Endodermal cell (in vitro differentiated cells): ENCODE measurements at places on chromosomes 3 and 15. TPM values are rescaled to one million over a fixed set of nuclear protein-coding genes. Genes with fewer than 3 reads are reported as not detected.

DNA sequence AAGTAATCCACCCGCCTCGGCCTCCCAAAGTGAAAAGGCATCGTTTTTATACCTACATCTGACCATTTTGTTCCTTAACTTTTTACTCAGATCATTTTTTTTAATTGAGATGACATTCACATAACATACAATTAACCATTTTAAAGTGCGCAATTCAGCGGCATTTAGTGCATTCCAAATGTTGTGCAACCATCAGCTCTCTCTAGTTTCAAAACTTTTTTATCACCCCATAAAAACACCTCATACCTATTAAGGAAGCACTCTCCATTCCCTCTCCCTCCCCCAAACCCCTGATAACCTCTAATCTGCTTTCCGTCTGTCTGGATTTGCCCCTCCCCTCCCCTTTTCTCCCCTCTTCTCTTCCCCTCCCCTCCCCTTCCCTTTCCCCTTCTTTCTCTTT is 310.1 kb downstream of the UACA start:
- H3K27me3 ChIP-seq: peaks cover 19% of the 10 kb centered on the region
- H3K36me3 ChIP-seq: no peaks in the 10 kb centered on the region
- peaks cover 12% of the 10 kb centered on the region for H3K4me1 ChIP-seq
- no peak overlapping the region for H3K4me3 ChIP-seq

DNA sequence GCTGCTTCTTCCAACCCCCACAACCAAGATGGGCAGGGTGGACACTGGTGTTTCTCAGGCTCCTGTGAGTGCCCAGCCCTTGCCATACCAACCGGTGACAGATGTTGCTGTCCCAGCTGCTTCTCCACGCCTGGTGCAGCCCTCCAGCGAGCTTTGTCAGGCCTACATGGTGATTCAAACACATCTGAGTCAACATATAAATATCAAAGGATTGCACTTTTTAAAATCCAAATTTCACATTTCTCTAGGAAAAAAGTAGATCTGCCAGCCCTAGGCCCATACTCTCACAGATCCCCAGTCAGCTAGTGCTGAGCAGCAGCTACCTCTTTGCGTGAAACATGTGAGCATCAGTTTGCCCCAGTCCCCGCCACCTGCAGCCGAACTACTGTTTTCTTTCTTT is 52.7 kb downstream of the RPN1 start:
- no peaks in the 10 kb centered on the region for H3K27me3 ChIP-seq
- H3K27ac ChIP-seq: no peak overlapping the region
- no peak for DNase-seq
- H3K4me1 ChIP-seq: no peaks in the 10 kb centered on the region
- no peak overlapping the region for H3K4me3 ChIP-seq

GRCh38 chr3:189953551-189953950 is 167.1 kb downstream of the P3H2 start:
- no peaks in the 10 kb centered on the region for H3K4me1 ChIP-seq
- H3K36me3 ChIP-seq: peaks cover 26% of the 10 kb centered on the region
- H3K27ac ChIP-seq: no peak overlapping the region
- H3K4me3 ChIP-seq: no peak overlapping the region

The LRRC31 gene
- total RNA-seq: not detected in 2 replicates

The LTF gene
- 0.23 to 0.24 TPM in 2 of 3 replicates, not detected in the other for total RNA-seq
